ENCODE measurements at places on chromosomes 3 and 15. TPM values are rescaled to one million over a fixed set of nuclear protein-coding genes. Genes with fewer than 3 reads are reported as not detected.
A peak's percentile ranks its signal among the peaks of the same experiment; 100 is the strongest.

GRCh38 chr15:60548101-60548500, 69.2 kb upstream of the ICE2 start:
- no peaks in the 10 kb centered on the region for H3K27me3 ChIP-seq
- H3K4me1 ChIP-seq = no peaks in the 10 kb centered on the region
- no peak overlapping the region for H3K4me3 ChIP-seq
- H3K36me3 ChIP-seq = no peaks in the 10 kb centered on the region
- H3K27ac ChIP-seq = no peak overlapping the region

The LRRC49 gene
- not detected for total RNA-seq

DNA sequence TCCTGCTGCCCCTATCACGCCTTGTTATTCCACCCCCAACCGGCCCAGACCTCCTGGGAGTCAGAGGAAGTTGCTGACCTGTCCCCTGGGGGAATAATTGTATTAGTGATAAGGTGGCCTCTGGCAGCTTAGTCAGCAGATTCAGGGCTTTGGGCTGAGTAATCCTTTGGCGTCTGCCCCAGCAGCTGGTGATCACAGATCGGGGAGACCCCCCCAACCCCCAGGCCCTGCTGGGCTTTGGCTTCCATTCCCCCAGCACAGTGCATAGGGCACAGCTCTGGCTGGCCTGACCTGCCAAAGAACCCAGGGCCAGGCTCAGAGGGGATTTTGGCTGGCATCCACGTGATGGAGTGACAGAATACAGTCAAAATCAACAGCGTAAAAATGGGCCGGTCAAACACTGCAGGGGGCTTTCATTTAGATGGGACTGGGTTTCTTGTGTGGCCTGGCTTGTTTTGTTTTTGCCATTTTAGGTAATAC, 3.9 kb upstream of the NR2E3 start:
- no peak overlapping the region for H3K4me3 ChIP-seq
- H3K36me3 ChIP-seq = no peaks in the 10 kb centered on the region
- DNase-seq = no peak
- peaks cover 47% of the 10 kb centered on the region for H3K4me1 ChIP-seq

DNA sequence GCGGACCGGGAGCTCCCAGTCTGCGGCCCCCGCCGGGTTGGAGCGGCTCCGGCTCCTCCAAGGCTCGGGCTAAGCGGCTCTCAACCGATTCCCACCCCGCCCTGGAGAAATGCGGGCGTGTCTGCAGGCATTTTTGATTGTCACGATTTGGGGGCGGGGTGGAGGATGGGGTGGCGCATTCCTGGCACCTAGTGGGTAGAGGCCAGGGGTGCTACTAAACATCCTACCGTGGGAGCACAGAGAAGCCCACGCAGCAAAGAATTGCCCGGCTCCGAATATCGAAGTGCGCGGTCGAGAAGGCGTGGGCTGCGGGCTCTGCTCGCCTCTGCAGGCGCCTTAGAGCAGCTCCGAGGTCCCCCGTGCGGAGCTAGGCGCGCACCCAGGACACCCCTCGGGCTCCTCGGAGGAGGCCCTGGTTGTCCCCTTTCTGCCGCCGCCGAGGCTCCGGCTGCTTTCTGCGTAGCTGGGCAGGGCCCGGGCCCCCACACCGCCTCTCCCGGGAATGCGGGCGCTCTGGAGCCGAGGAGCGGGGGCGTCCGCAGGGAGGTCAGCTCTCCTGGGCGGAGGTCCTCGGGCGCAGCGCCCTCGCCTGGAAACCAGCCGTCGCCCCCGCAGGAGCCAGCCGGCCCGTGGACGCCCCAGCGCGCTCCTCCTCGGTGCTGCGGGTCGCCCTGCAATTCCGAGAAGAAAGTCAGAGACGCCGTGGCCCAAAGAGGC, 16.5 kb upstream of the LAMP3 start:
- H3K27me3 ChIP-seq = no peaks in the 10 kb centered on the region
- H3K4me1 ChIP-seq = peaks cover 72% of the 10 kb centered on the region
- no peaks in the 10 kb centered on the region for H3K36me3 ChIP-seq
- H3K4me3 ChIP-seq = peak overlapping the region; percentile 62
- DNase-seq = peak; percentile 71

DNA sequence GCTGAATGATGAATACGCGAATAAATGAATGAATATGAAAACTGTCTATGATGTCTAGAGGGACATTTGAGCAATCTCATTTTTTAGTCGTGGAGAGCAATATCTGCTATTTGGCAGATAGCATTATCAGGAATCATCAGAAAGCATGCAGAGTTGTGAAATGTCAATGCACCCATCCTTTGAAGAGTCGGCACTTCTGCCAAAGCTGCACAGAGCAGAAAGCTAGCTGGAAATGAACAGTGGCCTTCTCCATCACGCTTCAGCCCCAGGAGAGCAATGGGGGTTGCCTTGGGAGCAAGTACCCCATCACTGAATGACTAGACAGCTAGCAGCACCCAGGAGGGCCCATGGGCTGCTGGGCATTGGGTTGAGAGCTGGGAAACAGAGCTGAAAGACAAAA, 69.1 kb upstream of the PROK2 start:
- no peak for DNase-seq
- no peaks in the 10 kb centered on the region for H3K27me3 ChIP-seq
- H3K4me1 ChIP-seq = no peaks in the 10 kb centered on the region
- H3K4me3 ChIP-seq = no peak overlapping the region
- H3K36me3 ChIP-seq = no peaks in the 10 kb centered on the region

DNA sequence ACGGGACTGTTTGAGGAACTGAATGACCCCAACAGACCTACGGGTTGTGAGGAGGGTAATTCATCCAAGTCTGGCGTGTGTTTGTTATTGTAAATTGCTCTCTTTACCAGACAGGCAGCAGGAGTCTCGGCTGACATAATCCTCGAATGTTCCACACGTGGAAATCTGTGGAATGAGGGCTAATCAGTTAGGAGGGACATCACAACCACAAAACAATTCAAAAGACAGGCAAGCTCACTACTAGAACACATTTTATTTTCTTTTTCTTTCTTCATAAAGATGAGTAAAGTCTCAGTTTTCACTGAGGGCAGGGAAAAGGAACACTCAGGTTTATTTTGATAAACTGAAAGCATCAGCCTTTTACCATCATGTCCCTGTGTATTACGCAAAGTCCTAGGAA, 53.8 kb downstream of the GRK7 start:
- no peaks in the 10 kb centered on the region for H3K4me1 ChIP-seq
- H3K4me3 ChIP-seq = no peak overlapping the region
- peak; percentile 32 for DNase-seq
- H3K27ac ChIP-seq = no peak overlapping the region
- H3K36me3 ChIP-seq = no peaks in the 10 kb centered on the region
- no peaks in the 10 kb centered on the region for H3K27me3 ChIP-seq

DNA sequence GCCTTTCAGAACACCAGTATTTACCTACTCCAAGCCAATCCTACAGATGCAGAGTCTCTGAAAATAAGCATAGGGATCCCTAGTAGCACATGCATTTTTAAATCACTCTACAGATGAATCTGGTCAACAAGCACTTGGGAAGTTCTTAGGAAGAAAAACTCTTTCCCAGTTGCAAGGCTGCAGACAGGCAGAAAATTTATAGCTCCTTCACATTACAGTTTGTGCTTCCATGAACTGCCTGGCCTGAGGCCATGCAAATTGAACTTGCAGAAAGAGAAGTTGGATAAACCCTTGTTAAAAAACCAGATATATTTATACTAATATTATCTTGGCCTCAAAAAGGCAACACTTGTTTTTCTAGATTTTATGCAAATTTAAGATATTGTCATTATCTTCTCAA, 256.9 kb downstream of the EPHA3 start:
- H3K27ac ChIP-seq = no peak overlapping the region
- no peaks in the 10 kb centered on the region for H3K4me1 ChIP-seq
- H3K4me3 ChIP-seq = no peak overlapping the region
- no peak for DNase-seq
- no peaks in the 10 kb centered on the region for H3K36me3 ChIP-seq

All from Karpas-422 (cell line).